ENCODE measurements at places on chromosomes 1 and 21. TPM values are rescaled to one million over a fixed set of nuclear protein-coding genes. Genes with fewer than 3 reads are reported as not detected.

DPT gene
- 8.8 TPM for total RNA-seq

CCDC30 gene
- 5.8 TPM for total RNA-seq

SPRR2G gene
- total RNA-seq: not detected

KCNJ9 gene
- 0.08 TPM for total RNA-seq

LCA5L gene
- total RNA-seq: 0.65 TPM

NHLH1 gene
- total RNA-seq: not detected

DHRS3 gene
- total RNA-seq: 64.4 TPM

XCL2 gene
- not detected for total RNA-seq

C1orf94 gene
- total RNA-seq: not detected

EVA1C gene
- total RNA-seq: 17.8 TPM

- DNase-seq: no peak
Observed at GRCh38 chr1:110310300-110310699, 28.9 kb upstream of the RBM15 start.

- DNase-seq: no peak
Observed at GRCh38 chr1:220221670-220222069, 50.6 kb downstream of the RAB3GAP2 start.

GRCh38 chr1:77349275-77349674, 67.5 kb downstream of the AK5 start:
- DNase-seq: no peak

DNA sequence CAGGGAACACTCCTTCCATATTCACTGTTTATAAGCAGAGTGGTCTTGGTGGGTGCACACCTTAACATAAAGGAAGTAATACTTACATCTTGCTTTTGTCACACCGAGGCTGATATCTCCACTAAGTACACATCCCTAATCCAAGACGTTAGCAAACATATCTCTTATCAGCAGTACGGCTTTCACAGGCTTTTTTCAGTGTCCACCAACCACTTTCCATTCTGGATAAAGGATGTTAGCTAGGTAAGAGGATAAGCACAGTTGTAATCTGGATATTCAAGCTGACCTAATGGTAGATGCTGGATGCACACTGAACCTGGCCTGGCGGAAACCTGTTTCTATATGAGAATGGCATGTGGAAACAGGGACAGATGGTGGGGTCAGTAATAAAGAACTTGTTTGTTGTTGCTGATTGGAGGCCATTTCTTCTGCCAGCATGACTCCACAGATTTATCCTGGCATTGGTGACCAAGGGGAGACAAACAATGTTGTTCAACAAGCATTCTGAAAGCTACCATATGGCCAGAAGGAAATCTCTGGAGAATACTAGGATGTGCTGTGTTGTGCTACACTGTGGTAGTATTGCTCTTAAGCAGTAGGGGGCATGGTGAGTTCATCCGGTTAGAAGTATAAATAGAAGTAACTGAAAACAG, 416.4 kb downstream of the PTBP2 start:
- peak; percentile 87 for DNase-seq

GRCh38 chr1:27487966-27488884, 1.7 kb downstream of the WASF2 start:
- peak; percentile 54 for DNase-seq

GRCh38 chr1:98325646-98326440, 335.7 kb upstream of the SNX7 start:
- peak; percentile 93 for DNase-seq

GRCh38 chr1:81738875-81739274, 61.9 kb upstream of the ADGRL2 start:
- DNase-seq: no peak

GRCh38 chr1:62311473-62311943, 7.7 kb downstream of the KANK4 start:
- DNase-seq: no peak

GRCh38 chr1:100469578-100469977, 68.4 kb upstream of the GPR88 start:
- DNase-seq: no peak

DNA sequence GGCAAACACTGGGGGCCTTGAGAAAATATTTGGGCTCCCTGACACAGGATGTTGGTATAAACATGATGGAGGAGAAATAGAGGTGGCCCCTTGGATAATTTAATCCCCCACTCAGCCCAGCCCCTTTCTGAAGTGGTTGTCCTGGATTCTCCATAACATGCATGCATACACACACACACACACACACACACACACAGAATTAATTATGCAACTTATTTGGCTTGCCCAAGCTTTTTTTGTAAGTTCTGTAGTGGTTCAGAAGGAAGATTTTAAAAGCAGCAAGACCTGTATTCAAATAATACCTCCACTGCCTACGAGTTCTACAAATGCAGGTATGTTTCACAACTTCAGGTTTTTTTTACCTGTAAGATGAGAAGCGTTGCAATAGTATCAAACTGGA, 15.0 kb downstream of the ATF3 start:
- DNase-seq: no peak

DNA sequence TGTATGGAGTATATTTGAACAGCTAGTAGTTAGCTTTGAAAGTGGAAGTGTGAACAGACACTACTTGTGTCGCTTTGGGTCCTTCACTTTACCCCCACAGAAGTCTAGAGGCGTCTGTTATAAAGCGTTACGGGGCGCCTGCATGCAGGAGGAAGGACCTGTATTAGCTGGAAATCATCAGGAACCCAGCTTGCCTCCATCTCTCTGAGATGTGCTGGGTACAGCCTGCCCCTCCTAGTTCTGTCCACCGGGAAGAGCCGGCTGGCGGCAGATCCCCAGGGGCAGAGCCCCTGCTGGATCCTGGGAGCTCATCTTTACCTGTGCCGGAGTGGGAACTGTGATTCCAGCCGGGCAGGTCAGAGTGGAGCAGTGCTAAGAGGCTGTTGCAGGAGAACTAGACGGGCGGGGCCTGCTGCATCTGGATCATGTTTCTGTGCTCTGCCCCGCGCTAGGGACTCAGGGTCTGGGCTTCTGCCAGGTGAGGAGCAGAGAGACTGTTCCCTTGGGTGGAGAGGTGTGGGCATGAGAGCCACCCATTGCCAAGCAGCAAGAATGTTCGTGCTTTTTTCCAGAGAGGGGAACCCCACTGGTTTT, 22.3 kb upstream of the SPSB1 start:
- DNase-seq: peak; percentile 22

DNA sequence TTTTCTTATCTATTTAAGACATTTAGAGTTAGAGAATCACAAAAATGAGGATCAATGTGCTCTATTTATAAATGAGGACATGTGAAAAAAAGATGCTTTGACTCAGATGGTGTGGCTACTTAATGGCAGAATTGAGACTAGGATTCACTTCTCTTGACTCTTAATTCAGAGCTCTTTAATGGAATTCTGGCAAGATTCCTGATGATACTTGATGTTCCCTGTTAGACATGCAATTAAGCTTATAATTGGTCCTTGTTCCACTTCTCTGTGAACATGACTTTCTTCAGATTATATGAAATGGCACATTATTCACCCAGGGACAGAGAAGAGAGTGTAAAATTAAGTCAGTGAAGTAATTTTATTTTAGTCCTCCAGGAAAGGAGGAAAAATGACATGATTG, 165.3 kb downstream of the LRRC7 start:
- DNase-seq: no peak

GRCh38 chr1:98732985-98733781, 71.7 kb downstream of the SNX7 start:
- peak; percentile 9 for DNase-seq

- DNase-seq: no peak
Observed at GRCh38 chr1:145828367-145829026, 4.5 kb downstream of the POLR3C start.

DNA sequence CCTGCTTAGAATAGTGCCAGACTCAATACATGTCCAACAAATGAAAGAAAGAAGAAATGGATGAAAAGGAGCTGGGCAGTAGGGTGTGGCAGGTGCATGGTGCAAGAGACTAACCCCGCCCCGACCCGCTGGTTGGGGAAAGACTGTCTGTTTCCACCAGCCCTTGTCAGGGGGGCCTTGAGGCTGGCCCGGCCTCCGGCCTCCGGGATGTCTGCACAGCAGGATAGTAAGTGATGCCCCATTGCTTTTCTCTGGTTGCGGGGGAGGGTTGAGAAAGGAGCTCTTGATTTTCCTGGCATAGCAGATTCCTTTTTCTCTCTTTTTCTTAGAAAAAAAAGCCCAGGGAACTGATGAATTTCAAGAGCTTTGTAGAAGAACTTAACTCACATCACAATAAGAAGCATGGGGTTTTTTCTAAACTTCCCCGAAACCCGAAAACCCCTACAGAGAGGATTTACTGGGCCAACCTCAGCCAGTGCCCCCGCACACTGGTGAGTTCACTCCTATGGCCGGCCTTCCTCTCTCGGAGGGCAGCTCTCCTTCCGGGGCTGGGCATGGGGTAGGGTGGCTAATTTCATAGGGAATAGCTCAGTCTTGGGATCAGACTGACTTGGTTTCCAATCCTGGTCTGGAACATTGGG, 12.5 kb upstream of the TTC22 start:
- no peak for DNase-seq

Measured in fibroblast of the aortic adventitia (primary cell).